Stimulated activated naive CD4-positive, alpha-beta T cell (primary cell): ENCODE measurements at places on chromosomes 7 and 10.
A peak's percentile ranks its signal among the peaks of the same experiment; 100 is the strongest.

DNA sequence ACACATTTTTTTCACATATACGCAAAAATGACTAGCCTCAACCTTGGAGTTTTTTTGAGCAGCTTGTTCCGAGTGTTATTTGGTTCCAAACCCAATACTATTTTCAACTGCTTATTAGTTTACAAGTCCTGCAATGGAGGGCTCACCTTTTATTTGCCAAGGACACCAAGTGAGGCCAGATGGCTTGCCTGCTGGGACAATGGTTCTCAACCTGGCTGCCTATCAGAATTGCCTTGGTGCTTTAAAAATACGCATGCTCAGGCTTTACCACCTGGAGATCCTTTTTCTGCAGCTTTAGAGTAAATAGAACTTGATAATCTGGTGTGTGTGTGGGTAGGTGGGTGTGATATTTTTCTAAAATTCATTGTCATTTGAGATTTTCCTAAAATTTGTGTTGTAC lies 276.8 kb downstream of the MTERF1 start:
- DNase-seq, result no peak

DNA sequence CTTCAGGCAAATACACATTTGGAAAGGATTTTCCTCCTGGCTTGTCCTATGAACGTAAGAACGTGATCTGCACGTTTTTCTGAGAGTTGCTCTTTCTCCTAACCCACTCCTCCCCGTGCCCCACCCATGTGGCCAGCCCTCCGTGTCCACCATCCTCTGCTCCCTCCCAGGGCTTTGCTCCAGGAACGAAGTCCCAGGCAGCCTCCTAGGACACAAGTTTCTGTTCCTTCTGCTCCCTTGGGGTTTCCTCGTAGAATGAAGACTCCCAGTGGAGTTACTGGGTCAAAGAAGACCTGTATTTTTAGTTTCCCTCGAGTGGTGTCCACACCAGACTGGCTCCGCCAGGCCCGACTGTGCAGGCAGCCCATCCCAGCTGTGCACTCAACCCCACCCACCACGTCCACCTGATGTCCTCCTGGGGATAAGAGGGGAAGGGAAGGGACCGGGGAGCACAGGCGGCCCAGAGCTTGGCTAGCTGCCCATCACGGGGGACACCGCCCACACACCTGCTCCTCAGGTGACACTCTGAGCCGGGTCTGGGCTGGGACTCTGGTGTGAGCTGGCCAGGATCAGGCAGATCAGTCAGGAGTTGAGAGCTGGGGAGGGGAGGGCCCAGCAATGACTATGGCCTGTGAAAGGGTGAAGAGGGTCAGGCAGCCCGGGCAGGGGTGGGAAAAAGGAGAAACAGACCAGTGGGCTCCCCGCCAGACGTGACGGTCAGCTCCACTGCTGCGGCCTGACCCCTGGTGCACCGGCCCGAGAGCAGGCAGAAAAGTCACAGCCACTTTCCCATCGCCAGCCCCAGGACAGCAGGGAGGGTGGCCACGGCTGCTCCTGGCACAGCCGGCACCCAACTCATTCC lies 54.3 kb upstream of the PPP2R2D start:
- no peak for DNase-seq

GRCh38 chr10:128071417-128071782 lies 54.8 kb downstream of the MKI67 start:
- no peak for DNase-seq

DNA sequence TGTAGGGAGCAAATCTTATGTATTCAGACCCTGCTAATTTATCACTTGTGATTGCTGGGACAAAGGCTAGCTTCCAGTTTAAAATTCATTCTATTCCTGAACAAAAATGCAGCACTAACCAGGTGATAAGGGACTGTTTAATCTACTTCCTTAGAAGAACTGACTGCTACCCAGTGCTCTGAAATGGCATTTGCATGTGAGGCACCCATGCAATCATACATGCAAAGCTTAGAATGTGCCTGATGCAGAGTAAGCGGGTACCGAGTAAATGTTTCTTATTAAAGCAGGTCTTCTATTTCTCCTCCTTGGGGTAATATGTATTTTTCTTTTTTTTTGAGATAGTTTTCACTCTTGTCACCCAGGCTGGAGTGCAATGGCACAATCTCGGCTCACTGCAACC lies 54.5 kb downstream of the NEURL1 start:
- DNase-seq, result no peak

DNA sequence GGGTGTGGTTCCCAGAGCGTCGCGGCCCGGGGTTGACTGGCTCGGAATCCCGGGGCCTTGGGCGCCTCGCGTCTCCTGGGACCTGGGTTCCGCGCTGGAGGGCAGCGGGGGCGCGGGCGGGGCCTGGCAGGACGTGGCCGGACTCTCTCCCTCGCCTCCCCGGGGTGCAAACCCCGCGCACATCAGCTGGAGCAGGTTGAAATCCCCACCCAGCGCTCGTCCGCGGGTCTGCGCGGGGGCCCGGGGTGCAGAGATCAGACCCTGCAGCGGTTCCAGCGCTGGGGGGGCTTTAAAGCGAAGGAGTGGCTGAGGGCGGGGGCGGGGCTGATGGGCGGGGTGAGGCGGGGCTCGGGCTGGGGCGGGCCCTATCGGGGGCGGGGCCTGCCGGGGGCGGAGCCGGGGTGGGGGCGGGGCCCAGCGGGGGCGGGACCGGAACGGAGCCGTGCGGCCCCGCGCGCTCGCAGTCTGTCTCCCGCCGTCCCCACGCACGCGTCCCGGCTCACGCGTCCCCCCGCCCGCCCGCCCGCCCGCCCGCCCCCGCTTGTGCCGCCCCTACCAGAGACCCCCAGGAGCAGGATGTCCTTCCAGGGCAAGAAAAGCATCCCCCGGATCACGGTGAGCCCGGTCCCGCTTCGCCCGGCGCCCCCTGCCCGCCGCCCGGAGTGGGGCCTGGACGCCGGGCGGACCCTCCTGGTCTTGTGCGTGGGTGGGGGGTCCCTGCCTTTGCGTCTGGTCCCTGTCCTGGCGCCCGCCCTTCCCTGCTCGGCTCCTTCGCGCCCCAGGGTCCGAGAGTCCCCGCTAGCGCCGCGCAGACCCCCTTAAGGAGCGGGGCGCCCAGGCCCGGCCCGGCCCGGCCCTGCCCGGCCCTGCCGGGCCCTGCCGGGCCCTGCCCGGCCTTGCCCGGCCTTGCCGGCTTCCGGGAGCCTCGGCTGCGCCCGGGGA lies at the start of gene DPYSL4:
DPYSL4 (plus strand) TSS at position 461 of the 942 bp plus-strand sequence; CDS start at position 577, 116 bp downstream.
- peak; percentile 42 for DNase-seq

DNA sequence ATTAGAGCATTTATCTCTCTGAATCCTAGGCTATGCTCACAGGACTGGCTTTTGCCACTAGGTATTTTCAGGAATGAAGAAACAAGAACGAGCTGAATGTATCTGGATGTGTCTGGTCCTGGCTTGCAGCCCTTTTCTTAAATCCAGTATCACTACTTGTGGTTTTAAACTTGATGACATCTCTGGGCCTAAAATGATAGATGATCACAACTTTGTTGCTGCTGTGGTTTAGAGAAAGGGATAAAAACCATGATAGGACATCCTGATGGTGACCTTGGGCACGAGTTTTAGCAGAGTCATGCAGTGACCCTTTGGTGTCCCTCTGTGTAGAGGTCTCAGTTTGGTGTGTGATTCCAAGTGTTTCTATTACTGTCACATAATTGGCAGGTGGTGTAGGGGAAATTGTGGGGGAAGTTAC lies 31.7 kb upstream of the SEMA3C start:
- no peak for DNase-seq
